ENCODE measurements at places on chromosomes 6 and 20. TPM values are rescaled to one million over a fixed set of nuclear protein-coding genes. Genes with fewer than 3 reads are reported as not detected.
A peak's percentile ranks its signal among the peaks of the same experiment; 100 is the strongest.

GRCh38 chr6:156917213-156917612 lies 140.0 kb downstream of the ARID1B start:
- H3K36me3 ChIP-seq: no peaks in the 10 kb centered on the region
- DNase-seq: no peak
- no peak overlapping the region for H3K4me3 ChIP-seq
- no peaks in the 10 kb centered on the region for H3K27me3 ChIP-seq
- H3K4me1 ChIP-seq: no peaks in the 10 kb centered on the region

DNA sequence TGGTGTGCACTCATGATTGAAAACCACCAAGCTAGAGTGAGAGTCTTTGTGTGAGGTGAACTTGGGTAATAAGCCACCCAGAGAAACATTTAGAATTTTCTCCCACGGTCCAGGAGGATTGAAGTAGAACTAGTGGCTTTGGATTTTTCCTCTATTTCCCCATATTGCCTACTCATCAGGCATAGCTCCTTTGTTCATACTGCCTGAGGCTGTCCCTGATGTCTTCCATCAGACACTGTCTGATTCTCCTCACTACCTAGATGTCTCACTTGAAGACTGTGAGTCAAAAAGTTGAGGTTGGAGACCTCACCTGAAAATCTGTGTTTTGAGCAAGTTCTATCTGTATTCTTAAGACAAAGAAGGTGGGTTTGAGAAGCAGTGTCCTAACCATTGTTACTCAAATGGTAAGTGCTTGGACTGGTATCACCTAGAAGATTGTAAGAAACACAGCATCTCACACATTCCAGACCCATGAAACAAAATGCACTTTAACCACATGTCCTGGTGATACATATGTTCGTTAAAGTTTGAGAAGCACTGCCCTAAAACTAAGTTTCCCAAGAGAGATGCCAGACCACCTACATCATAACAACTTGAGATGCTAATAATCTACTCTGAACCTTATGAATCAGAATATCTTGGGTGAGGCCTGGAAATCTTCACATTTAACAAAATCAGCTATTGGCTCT lies 523.4 kb upstream of the BTBD3 start:
- no peak overlapping the region for H3K27ac ChIP-seq
- no peak overlapping the region for H3K4me3 ChIP-seq
- no peaks in the 10 kb centered on the region for H3K4me1 ChIP-seq
- H3K27me3 ChIP-seq: no peaks in the 10 kb centered on the region
- H3K36me3 ChIP-seq: no peaks in the 10 kb centered on the region

GRCh38 chr6:134654751-134655150 lies 295.1 kb downstream of the ALDH8A1 start:
- H3K27ac ChIP-seq: no peak overlapping the region
- no peaks in the 10 kb centered on the region for H3K4me1 ChIP-seq
- no peaks in the 10 kb centered on the region for H3K36me3 ChIP-seq
- no peak overlapping the region for H3K4me3 ChIP-seq

DNA sequence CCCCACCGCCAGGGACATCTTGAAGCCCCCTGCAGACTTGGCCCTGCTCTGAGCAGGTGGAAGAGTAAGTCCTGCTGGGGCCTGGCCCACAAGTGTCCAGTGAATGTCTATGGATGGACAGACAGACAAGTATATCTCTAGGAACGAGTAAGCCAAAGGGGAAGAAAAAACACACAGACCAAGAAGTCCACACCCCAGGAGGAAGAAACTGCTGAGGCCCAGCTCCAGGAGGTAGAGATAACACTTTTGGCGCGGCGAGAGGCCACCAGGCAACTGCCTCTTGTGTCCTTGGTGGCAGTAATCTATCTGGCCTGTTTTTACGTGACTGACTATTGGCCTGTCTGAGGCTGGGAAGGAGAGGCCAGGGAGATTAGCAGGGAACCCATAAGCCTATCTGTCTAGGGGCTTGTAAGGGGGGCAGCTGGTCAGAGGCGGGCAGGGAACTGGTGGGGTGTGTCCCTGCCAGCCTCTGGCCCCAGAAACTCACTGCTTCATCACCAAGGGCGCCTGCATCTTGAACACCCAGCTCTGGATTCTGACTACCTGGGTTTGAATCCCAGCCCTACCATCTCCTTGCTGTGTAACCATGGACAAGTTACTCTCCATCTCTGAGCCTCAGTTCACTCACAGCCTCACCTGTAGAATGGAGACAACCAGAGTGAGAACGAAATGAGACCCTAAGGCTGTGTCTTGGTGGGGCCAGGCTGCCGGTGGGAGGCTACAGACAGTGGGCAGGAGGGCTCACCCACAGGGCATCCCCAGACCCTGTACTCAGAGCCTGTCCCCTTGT lies 31.3 kb downstream of the C20orf203 start:
- DNase-seq: no peak
- H3K4me3 ChIP-seq: no peak overlapping the region
- H3K27ac ChIP-seq: no peak overlapping the region
- H3K4me1 ChIP-seq: no peaks in the 10 kb centered on the region
- H3K27me3 ChIP-seq: no peaks in the 10 kb centered on the region

DNA sequence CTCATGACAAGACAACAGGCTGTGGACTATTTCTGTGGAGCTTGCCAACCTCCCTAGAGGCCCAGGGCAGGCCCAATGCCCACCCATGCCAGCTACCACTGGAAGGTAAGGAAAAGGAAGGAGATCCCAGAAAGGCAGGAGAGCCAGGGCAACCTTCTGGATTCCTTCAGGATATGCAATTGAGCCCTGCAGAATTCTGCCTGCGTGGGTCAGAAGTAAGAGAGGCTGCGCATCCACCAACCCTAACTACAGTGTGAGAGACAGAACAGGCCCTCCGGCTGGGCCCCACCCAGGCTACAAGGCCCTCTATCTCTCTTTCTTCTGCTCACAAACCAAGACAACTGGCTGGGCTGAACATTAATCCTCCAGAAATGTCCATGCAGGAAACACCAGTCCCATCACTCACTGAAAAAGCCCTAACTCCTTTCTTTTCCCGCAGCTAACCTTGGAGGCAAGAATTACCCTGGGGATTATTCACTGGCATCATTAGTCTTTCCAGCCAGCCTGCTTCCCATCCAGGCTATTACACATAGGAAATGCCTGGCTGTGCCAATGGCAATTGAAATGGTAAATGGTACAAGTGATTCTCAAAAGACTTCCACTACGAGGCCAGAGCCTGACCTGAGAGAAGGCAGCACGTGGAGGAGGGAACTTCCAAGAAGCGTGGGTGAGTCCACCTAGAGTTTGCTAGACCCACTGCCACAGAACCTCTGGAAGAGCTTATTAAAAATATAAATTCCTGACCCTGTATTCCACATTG lies 15.2 kb downstream of the MAP1LC3A start:
- no peaks in the 10 kb centered on the region for H3K27me3 ChIP-seq
- no peak overlapping the region for H3K4me3 ChIP-seq
- H3K36me3 ChIP-seq: peaks cover 2% of the 10 kb centered on the region
- peaks cover 3% of the 10 kb centered on the region for H3K4me1 ChIP-seq
- no peak overlapping the region for H3K27ac ChIP-seq

- H3K4me1 ChIP-seq: no peaks in the 10 kb centered on the region
- no peak overlapping the region for H3K27ac ChIP-seq
- H3K36me3 ChIP-seq: no peaks in the 10 kb centered on the region
- no peak overlapping the region for H3K4me3 ChIP-seq
Observed at GRCh38 chr6:113287396-113287795, 569.7 kb upstream of the MARCKS start.

DNA sequence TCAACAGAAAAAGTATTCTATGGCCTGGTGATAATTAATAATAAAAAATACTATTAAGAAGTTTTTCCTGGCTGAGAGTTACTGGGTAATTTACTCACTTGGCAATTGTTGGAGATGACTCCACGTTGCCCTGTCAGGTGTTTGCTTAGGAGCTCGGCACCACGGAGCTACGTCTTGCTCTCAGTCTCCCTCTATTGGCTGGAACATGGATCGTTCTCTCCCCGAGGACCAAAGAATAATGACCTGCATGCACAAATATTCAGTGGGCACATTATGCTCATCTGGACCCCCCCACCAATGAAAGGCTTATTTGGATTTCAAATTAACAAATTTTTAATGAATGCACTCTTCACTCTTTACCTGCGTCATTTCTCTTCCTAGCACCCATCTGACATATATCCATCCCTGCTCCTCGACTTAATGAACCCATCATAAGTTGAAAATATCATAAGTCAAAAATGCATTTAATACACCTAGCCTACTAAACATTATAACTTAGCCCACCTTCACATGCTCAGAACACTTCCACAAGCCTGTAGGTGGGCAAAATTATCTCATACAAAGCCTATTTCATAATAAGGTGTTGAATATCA lies 71.0 kb upstream of the CD83 start:
- no peaks in the 10 kb centered on the region for H3K27me3 ChIP-seq
- H3K4me1 ChIP-seq: no peaks in the 10 kb centered on the region
- DNase-seq: no peak
- H3K27ac ChIP-seq: no peak overlapping the region

DNA sequence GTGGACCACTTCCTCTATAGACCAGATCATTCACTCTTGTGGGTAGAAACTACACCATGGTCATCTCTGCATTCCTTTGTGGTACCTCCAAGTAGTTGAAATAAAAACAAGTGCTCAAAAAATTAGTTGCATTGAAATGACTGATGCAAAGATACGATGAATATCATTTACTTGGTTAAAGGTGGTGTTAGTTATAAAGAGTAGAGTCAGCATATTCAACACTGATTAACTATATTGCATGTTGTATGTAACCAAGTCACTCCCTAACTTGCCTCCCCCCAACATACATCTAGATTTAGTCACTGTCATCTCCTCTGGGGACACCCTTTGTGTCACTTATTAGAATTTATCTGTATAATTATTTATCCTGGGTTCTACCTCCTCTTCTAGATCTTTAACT lies 77.7 kb downstream of the SHLD1 start:
- no peak overlapping the region for H3K4me3 ChIP-seq
- H3K27ac ChIP-seq: no peak overlapping the region
- H3K27me3 ChIP-seq: no peaks in the 10 kb centered on the region
- no peaks in the 10 kb centered on the region for H3K36me3 ChIP-seq
- no peaks in the 10 kb centered on the region for H3K4me1 ChIP-seq
- DNase-seq: no peak

DNA sequence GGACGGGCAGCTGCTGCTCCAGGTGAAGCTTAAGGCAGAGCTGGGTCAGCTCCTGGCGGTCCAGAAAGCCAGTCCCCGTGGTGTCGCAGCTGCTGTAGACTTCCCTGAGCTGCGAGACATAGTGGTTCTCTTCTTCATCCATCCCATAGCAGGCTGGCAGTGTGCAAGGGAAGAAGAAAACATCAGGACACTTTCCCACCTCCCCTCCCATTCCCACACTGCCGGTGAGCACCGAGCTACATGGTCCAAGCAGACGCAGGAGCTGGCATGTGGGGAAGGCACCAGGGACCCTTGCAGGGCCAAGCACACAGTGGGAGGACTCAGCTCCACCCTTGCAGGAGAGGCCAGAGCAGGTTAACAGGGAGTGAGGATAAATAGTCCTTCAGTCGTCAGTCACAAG lies 58.9 kb downstream of the NINL start:
- peaks cover 3% of the 10 kb centered on the region for H3K36me3 ChIP-seq
- DNase-seq: no peak
- no peak overlapping the region for H3K27ac ChIP-seq
- H3K4me3 ChIP-seq: no peak overlapping the region

- H3K27ac ChIP-seq: no peak overlapping the region
- no peak overlapping the region for H3K4me3 ChIP-seq
- no peaks in the 10 kb centered on the region for H3K27me3 ChIP-seq
- no peak for DNase-seq
- H3K36me3 ChIP-seq: no peaks in the 10 kb centered on the region
- no peaks in the 10 kb centered on the region for H3K4me1 ChIP-seq
Observed at GRCh38 chr20:8964959-8965562, 103.8 kb upstream of the PLCB4 start.

GRCh38 chr6:47440719-47441118 lies 36.9 kb upstream of the CD2AP start:
- no peaks in the 10 kb centered on the region for H3K27me3 ChIP-seq
- H3K36me3 ChIP-seq: no peaks in the 10 kb centered on the region
- DNase-seq: peak; percentile 36

Gene CLPSL2
- polyA plus RNA-seq: not detected

Gene PMEPA1
- 12.9 TPM for polyA plus RNA-seq

Measured in kidney (tissue), 22 donors.